ENCODE measurements at places on chromosomes 4 and X.

- no peak for DNase-seq
Observed at GRCh38 chrX:107894038-107894437, 68.4 kb downstream of the MID2 start.

- DNase-seq = no peak
Observed at GRCh38 chr4:73527196-73527595, 45.7 kb downstream of the AFM start.

GRCh38 chr4:61596606-61597340 lies 396.6 kb downstream of the ADGRL3 start:
- no peak for DNase-seq

DNA sequence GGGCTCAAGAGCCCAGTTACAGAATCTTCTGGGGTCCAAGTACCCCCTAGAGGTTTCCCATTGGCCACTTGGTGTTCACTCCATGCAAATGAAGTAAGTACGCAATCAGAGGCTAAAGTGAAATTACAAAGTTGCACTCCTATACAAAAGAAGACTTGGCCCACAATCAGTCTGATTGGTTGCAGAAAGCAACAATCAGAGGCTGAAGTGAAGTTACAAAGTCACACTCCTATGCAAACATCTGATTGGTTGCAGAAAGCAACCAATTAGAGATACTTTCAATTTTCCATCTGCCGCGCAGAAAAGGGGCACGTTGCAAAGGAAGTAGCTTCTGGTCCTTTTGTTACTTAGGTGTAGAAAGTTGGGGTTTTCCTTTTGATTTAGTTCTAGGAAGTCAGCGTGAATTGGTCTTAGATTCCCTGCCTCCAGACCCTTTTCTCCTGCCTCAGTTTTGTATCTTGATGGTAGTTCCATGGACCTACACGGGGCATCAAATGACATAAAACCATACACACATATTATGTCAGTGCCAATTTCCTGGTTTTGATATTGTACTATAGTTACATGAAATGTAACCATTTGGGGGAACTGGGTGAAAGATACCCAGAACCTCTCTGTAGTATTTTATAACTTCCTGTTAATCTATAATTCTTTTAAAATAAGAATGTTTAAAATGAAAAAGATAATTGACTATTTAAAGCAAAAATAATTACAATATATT lies 12.4 kb upstream of the PIN4 start:
- DNase-seq = no peak

DNA sequence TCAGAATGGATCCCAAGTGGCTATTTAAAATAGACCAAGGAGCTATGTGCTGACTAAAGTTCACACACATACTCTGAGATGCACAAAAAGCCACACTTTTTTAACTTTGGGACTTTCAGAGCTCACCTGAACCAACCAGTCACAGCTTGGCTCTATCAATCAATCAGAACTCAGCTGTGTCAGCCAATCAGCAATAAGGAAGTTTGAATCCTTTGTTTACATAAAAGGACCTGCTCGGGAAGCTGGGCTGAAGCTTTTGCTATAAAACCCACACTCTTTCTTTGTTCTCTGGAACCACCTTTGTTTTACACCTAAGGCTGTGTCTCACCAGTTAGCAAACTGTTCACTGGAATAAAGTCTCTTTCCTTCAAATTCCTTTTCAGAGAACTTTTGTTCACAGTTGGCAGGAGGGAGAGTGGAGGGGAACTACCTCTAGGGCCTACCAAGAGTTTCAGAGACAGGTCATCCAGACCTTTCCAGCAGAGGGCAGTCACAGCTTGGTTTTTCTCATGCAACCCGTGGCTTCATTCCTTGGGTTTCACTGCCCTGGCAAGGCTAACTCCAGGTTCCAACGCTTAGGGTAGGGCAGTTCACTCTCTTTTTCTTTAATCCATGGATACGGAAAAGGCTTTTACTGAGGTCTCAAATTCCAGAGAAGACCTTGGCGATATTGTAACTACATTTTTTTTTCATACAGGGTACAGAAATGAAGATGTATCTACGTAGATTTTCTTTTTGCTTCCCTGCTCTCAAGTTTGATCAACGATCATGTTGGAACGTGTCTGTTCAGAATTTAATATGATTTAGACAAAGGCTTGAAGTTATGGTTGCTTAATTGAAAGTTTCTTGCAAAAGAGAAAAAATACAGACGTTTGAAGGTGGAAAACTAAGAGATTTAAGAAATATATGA lies 80.7 kb downstream of the GPRIN3 start:
- DNase-seq = no peak

DNA sequence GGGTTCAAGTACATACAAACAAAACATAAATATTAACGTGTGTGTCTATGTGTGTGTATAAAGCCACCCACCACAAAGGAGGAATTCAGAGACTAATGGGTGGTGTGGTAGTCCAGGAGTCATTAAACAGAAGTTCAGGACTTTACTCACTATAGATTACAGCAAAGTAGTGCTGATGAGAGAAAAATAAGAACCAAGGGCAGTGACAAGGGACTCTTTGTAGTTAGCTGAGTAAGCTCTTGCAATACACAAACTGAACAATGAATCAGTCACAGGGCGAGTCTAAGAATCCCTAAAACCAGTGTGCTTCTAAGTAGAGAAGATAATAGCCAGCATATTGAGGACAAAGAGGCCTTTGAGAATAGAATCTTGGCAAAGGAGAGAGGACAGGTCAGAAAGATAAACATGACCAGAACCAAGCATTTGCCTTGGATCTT lies 232.4 kb downstream of the PPP3CA start:
- no peak for DNase-seq

DNA sequence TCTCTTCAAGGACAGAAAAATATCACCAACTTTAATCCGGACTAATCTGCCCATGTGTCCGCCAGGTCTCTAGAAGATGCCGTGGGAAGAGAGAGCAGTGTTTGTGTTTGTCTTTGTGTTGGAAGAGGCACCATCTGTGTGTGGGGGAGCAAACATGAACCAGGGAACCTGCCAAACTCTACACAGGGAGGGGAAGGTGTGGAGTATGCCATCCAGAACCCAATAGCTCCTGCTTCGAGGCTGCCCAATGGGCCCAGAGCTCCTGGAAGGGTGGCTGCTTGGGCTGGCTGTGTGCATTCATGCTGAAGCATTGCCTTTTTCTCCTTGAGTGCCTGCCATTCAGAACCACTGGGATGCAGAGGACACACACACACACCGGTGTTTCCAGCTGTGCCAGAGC lies 536.2 kb downstream of the MID1IP1 start:
- DNase-seq = no peak

GRCh38 chr4:81410680-81411079 lies 61.0 kb downstream of the RASGEF1B start:
- no peak for DNase-seq

DNA sequence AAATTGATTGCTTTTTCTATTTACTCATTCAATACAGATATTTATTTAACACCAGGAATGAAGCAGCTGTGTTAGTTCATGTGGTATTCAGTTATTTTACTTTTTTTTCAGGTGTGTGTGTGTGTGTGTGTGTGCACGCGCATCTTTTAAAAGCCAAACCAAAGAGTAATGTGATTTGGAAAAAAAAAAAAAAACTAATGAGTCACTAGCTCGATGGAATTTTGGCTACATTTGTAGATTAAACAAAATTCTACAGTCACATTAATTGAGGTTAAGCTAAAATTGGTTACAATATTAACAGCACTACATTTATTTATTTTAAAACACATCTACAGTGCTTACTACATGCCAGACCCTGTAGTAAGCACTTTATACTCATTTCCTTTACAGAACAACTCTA lies 66.8 kb downstream of the HHIP start:
- no peak for DNase-seq

GRCh38 chrX:9393571-9393970 lies 71.3 kb upstream of the TBL1X start:
- no peak for DNase-seq

- no peak for DNase-seq
Observed at GRCh38 chr4:139670775-139671174, 5.2 kb downstream of the MGST2 start.

DNA sequence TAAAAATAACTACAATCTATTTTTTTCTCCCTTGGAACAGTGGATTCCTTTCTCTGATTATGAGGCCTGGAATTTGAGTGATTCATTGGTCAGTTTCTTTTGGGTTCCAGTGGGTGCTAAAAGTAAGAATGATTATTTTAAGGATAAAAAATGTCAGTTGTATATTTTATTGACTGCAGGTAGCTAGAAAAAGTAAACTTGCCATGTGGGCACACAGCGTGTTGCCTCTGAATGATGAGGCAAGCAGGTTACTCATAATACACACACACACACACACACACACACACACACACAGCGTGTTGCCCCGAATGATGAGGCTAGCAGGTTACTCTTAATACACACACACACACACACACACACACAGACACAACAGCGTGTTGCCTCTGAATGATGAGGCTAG lies 13.8 kb downstream of the GALNT7 start:
- no peak for DNase-seq

Data from cortex of kidney (tissue), 1 donor.